ENCODE measurements at places on chromosomes 3 and 15.

DNA sequence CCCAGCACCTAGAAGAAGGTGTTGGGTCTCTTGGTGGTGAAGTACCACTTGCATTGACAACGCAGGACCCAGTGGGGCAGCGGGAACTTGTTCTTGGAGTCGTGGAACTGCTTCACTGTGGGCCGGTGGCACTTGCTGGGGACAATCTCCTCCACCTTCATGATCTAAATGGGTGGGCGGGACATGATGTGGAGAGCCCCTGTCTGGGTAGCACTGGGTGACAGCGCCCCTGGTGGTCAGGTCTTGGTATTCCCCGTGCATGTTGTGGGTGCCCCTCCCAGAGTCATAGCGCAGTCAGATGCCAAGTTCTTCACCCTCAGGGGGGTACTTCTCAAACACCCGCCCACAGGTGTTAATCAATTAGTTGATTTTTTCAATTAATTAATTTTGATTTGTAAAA, 60.2 kb downstream of the AGBL1 start:
- peak; percentile 57 for DNase-seq

DNA sequence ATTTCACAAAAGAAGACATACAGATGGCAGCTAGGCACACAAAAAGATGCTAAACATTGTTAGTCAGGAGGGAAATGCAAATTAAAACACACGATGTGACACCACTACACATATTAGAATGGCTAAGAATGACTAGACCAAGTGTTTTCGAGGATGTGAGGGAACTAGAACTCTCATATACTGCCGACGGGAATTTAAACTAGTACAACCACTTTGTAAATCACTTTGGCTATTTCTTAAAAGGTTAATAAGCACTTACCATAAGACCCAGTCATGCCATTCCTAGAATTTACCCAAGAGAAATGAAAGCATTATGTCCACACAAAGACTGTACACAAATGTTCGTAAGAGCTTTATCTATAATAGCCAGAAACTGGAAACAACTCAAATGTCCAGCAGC, 5.6 kb downstream of the CEP70 start:
- DNase-seq, result no peak

- DNase-seq, result no peak
Observed at GRCh38 chr3:13140596-13140995, 67.4 kb upstream of the IQSEC1 start.

- no peak for DNase-seq
Observed at GRCh38 chr3:56800832-56801661, 702 bp downstream of the ARHGEF3 start.

GRCh38 chr3:141763088-141763750, at the start of gene GRK7:
GRK7 (plus strand) TSS chr3:141763408; CDS start chr3:141778285, 14,877 bp downstream.
- DNase-seq, result no peak

DNA sequence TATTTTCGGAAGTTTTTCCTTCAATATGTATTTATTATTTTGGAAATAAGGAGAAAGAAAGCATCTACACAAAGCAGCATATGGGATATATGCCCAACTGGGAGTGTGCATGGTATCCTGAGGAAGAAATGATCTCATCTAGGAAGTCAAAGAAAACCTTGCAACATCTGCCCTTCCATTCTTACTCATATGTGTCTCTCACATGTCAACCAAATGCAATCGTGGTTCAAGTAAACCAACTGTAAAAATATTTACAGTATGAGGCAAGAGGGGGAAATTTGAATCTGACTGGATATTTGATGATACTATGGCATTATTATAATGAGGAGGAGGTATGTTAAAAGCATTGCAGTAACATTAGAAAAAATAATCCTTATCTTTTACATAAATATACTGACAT, 3.2 kb upstream of the SCG3 start:
- DNase-seq, result no peak

DNA sequence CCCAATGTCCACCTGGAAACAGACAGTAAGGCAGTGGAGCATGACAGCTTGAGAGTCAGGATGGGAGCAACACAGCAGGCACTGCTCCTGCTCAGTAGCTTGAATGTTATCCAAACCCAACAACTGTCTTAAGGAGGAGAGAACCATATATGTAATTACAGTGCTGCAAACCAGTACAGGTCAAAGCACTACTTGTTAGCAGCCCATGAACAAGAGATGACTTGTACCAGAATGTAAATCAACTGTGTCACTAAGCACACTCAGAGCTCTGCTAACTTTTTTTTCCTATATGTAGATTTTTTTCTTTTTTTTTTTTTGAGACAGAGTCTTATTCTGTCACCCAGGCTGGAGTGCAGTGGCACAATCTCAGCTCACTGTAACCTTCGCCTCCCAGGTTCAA, 87.1 kb downstream of the ANO10 start:
- no peak for DNase-seq

DNA sequence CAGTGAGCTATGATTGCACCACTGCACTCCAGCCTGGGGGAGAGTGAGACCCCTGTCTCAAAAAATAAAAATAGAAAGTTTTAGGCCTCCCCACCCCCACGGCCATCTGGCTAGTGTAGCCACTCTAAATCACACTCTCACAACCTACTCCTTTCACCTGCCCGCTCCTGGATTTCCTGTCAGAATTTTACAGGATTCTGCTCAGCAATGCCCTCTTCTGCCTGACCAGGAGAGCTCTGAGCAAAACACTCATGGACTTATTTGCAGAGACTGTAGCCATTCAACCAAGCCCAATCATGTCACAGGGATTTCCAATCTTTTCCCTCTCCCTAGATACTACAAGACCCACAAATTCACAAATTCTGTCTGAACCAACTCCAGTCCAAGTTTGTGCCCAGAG, 242.6 kb upstream of the TPRG1 start:
- peak; percentile 61 for DNase-seq

DNA sequence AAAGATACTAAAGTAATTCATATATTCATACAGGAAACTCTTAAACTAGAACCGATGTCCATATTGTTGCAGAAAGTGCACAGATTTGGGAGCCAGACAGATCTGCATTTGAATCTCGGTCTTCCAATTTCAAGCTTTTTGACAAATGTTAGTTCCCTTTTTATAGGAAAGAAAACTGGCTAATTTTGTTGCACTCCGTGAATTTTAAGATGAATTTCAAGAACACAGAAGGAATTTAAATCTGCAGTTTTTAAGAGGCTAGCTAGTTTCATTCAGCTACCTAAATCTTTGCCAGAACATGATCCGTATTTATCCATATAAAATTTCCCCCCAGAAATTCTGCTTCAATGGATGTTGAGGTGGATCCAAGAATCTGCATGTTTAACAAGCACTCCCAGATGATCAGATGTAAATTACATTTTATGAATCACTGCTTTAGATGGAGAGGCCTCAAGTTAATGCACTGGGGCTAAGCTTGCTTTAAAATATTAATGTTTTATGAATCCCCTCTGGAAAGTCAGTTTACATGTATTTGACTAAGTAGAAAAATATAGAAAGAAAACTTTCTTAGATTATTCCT, 1296.3 kb upstream of the CADM2 start:
- no peak for DNase-seq

GRCh38 chr3:124059580-124059979, 67.7 kb upstream of the ROPN1 start:
- DNase-seq, result no peak

DNA sequence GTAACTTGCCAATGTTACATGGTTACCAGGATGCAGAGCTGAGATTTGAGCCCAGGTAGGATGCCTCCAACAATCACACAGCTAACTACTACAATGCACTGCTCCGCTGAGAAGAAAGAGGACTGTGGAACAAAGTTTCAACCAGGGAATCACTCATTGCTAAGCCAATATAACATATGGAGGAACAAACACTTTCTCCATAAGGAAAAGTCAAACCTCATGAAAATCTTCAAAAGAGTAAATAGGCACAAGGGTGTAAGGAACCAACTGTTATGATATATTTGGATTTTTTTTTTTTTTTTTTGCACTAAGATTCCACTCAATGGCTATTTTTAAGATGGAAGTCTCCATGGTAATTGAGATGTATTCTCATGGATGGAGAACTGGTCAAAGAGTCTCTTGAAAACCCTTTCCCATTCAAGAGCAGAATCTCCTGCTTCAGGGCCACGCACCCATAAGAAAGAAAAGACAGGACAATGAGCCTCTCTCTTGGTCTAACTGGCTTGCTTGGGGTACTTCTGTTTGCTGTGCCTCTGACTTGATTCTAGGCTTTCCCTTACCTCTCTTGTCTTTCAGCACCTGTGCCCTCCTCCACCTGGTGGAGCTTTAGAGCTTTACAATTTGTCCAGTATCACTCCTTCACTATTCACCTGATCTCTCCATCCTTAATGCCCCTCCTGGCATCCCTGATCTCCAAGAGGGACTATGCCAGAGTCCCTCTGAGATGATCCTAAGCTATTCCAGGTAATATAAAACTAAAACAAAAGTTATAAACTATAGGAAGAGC, 252.8 kb downstream of the NTRK3 start:
- DNase-seq, result peak; percentile 25

- DNase-seq, result no peak
Observed at GRCh38 chr3:178967177-178967532, 104.5 kb downstream of the ZMAT3 start.

DNA sequence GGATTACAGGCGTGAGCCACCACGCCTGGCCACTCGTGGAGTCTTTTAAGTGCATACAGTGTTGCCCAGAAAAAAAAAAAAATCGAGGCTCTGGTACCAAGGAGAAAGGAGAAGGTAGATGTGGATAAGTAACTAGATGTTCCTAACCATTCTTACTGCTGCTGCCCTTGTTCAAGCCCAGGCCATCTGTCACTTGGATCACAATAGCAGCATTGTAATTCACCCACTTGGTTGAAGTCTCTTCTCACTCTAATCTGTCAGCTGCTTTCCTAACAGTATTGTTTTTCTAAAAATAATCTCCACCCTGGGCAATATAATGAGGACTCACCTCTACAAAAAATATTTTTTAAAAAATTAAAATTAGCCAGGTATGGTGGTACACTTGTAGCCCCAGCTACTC, 58.0 kb upstream of the CRTC3 start:
- DNase-seq, result no peak

DNA sequence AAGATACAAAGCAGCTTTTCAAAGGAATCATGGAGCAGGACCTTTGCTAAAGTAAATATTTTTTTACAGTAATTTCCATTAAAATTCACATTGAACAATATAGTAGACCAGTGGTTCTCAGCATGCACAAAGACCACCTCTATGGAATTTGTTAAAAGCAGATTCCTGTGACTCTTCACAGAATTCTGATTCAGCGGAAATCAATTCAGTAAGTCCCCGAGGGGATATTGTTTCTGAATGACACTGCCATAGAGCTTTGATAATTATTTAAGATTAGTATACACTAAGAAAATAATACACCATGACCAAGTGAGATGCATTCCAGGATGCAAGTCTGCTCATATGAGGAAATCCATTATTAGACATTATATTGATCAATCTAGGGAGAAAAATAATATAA, 161.9 kb upstream of the TNIK start:
- no peak for DNase-seq

GRCh38 chr3:48429960-48430707, at the start of gene PLXNB1:
PLXNB1 (minus strand) TSS chr3:48430086; CDS start chr3:48424611, 5,475 bp downstream.
- DNase-seq, result peak; percentile 93

DNA sequence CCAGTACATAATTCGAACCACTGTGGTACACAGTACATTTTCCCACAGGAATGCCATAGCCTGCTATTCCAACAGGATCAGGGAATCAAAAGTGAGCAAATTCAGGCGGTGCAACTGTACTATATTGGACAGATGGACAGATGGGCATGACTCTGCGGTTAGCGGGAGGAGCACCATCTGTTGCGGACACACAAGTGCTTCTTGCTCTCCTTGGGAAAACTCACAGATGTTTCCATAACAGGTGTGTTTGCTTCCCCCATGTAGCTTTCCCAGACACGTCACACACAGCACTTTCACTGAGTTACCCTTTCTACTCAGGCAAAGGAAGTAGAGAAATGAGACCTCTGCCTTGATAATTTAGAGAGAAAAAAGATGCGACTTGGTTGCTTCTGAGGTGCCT, 325.1 kb upstream of the THBS1 start:
- no peak for DNase-seq

DNA sequence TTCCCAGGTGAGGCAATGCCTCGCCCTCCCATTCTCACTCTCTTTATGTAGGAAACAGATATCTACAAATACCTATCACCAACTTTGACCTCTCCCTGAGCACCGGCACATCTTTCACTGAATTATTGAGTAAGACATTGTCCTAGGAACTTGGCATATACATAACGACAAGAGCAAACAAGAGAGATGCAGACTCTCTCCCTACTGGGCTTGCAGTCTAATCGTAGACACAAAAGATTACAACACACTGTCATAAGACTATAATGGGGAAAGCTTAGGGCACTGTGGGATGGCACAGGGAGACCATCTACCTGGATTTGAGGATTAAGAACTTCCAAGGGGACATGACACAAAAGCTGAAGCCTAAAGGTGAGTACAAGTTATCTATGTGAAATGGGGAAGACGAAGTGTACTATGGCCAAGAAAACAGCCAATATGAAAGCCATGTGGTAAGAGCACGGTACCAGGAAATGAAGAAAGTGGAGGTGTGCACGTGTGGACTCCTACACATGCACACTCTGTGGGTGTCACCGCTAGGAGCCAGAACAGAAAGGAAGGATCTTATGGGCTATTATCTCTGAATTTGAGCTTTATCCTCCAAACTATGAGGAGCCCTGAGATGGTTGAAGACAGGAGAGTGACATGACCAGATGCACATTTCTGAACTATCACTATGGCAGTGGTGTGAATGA, 218.8 kb upstream of the STRIT1 start:
- no peak for DNase-seq

GRCh38 chr15:64209680-64210334, 47.0 kb upstream of the PPIB start:
- DNase-seq, result no peak

DNA sequence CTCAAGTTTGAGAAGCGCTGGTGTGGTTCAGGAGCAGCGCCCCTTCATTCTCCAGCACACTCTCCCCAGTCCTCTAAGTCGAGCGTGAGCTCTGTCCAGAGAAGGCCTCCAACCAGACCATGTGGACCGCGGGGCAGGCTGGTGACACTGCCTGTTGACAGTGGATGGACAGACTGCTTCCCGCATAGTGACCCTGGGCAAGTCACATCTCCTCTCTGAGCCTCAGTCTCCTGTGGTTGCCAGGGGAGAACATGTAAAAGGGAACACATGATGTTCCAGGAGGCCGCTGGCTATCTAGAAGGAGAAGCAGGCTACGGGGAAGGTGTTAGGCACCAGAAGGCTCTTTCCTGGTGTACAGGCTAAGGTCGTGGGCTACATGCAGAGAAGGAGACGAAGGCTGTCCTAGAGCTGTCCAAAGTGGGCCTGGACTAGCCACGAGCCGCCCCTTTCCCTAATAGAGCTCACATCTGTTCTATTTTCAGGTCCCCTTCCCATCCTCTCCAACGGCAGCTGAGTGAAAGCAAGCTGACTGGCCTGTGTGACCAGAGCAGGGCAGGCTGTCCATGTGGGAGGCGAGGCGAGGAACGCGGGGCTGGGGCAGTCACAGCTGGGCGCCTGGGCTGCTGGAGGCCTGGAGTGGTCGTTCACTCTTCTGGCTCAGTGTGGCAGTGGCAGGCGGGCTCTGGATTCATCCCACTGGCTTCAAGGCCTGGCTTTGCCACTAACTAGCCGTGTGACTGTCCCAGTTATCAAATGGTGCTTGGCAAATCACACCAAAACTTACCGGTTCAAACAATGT, 11.1 kb downstream of the ISG20 start:
- DNase-seq, result no peak
